Activated CD8-positive, alpha-beta memory T cell treated with anti-CD3 and anti-CD28 coated beads for 1 hour (primary cell): ENCODE measurements at places on chromosomes 1 and 21.

GRCh38 chr1:9905010-9905409, 5.1 kb downstream of the CTNNBIP1 start:
- no peak for DNase-seq

- DNase-seq: no peak
Observed at GRCh38 chr1:109630898-109631512, 11.4 kb downstream of the AMPD2 start.

DNA sequence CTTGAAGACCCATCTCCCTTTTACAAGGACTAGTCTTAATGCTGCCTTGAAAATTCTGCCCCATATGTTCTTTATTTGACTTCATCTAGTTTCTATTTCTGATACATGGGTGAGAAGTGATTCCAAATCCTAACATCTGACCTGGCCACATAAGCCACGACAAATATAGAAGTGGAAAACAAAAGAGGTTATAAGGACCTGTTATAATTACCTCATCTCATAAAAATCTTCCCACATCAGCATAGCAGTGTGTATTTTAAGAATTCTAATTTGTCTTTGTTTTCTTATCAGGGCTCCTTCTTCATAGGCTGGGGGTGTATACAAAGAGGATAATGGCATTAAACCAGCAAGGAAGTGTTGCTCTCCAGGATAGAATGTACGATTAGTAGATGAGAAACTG, 1007.4 kb downstream of the TTLL7 start:
- no peak for DNase-seq

DNA sequence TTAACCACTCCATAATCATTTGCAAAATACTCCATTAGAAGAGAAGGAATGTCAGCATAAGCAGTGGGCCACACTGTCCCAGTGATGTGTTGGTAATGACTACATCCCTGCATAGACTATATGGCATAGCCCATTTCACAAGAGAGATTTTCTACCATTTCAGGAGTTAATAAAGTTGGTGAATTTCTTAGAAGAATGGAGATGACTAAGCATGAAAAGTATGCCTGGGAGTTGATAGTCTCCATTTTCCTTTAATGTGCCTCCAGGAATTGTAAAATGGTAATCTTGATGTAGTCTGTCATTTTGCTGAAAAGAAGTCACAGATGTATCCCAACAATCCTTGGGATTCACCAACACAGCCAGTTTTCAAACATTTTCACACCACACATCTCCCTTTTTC, 608.8 kb upstream of the CHRM3 start:
- no peak for DNase-seq

GRCh38 chr1:33657833-33658232, 185.4 kb downstream of the ZSCAN20 start:
- DNase-seq: no peak

GRCh38 chr21:42578034-42578433, 64.4 kb downstream of the SLC37A1 start:
- DNase-seq: no peak

GRCh38 chr1:195604287-195604686, 1004.0 kb downstream of the KCNT2 start:
- no peak for DNase-seq

DNA sequence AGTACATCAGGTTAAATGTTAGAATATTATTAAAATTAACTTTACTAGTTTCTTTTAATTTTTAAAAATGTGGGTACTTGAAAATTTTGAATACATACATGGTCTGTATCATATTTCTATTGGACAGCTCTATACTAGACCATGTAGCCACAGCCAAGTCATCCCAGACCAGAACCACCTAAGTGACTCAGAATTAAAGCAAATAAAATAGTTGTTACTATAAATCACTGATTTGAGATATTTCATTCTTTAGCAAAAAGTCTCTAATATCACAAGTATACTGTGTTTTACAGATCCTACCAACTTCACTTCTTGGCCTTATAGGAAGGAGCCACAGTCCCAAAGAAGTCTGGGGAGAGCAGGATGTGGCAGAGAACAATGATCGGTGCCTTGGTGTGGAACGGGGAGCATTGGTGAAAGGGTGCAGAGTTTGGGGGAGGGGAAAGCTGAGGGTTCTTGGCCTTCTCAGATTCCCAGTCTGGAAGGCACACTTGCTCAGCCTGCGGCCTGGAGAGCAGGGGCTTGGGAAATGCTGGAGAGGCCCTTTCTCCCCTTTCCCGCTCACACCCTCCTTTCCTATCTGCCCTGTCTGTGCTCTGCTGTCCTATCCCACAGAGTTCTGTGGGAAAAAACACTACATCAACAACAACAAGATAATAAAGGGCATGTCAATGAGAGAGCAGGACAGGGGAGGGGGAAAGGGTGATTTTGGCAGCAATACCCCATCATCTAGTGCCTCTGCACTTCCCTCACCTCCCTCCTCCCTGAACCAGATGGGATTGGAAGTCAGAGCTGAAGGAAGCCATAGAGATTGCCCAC, 122.1 kb downstream of the NGF start:
- no peak for DNase-seq

DNA sequence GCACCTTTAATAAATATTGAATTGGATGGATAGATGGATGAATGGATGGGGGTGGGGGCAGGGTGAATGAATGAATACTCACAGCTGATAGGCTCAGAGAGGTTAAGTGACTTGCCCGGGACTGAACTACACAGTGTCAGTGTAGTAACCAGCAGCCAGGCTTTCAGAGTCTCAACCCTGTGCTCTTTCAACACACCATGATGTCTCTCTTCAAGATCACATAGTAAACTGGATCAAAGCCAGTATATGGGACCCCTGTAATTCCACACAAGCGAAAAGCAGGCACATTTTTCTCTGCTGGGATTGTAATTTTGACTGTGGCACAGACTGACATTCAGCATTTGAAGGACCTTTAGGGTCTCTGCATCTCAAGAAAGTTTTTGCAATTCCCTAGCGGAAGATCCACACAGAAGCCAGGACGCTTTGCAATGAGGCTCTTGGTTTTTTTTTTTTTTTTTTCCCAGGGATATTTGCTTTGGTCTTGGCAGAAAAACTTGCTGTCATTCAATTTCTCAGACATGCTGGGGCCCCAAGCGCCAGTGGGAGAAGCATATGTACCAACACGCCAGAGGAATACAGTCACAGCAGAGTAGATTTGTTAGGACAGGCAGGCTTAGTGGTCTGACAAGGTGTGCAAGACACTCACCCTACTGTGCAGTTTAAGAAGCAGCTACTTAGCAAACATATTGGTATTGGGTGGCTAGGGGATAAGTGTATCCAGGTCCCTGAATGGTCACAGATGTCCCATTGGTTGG, 213.1 kb upstream of the CAMK1G start:
- DNase-seq: no peak

DNA sequence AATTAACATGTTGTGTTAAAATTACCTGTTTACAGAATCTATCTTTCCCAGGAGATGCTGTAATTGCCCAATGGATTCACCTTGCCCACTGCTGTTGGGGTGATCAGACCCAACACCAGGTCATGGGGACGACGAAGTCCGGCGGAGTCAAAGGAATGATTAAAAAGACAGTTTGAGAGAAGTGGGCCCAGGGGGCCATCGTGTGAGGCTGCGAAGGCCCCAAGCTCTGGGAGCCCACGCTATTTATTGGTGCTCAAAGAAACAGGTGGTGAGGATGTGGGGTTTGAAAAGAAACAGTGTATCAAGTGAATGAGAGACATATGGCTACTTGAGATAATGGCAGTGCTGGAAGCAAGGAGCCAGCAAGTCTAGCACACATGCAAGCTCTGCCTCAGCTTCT, 16.3 kb upstream of the L1TD1 start:
- no peak for DNase-seq

DNA sequence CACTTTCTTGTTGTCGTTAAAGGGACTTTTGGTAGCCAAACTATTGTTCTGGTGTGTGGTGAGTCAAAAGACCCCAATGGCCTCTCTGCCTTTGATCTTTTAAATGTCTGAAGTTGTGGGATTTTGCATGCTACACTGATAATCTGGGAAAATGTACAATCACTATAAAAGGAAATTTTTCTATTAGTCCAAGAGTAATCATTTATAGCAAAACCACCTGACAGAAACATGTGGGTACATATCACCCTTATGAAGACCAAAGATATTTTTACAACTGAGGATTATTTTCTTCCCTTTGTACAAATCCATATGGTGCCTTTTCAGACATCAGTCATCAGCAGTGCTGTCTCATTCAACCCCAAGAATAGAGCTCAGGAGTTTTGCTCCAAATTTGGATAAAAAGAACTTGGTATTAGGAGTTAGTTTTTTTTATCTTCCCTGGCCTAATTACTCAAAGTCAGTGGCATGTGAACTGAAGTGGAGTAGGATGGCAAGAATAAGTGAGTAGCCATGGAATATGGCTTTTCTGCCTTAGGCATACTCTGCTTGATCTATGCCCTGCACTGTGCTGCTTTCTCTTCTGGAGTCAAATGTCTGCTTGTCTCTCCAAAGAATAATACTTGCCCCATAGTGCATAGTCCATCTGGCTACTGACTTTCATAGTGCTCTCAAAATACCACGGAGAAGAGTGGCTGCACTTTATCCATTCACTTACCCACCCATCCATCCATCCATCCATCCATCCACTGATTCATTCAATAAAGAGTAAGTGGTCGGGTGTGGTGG, 13.5 kb downstream of the GREM2 start:
- DNase-seq: no peak

DNA sequence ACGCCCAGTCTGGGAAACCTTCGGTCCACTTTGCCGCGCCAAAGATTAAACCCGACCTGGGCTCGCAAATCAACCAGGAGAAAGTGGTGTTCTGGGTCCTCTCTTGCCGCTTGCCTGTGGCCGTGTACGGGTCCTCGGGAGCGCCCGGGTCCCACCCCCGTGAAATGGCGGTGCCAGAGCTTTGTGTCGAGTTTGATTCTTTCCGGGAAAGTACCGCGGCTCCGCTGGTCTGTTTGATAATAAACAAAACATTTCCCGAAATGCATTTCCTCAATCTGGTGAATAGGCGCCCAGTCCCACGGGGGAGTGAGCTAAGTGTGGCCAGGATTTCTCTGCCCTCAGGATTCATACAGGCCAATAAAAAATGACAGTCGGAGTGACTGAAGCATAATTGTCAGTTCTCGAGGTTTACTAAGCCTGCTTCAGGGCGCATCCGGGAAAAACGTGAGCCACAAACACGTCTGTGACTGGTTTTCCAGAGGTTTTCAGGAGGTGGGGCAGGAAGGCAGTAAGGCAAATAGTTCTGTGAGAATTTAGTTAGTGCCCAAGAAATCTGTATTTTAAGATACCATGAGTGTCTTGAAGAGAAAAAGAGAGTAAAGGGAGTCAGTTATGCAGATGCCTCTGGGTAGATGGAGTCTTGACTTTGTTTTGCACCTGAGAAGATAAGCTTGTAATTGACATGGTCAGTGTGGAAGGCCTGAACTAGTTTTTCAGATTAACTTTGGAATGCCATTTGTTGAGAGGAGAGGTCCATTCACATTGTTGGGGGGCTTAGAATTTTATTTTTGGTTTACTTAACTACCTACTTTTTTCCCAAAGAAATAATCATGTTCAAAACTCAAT, 675 bp downstream of the IFNAR1 start:
- DNase-seq: peak; percentile 52

GRCh38 chr1:201217146-201217545, 26.5 kb downstream of the IGFN1 start:
- DNase-seq: no peak

DNA sequence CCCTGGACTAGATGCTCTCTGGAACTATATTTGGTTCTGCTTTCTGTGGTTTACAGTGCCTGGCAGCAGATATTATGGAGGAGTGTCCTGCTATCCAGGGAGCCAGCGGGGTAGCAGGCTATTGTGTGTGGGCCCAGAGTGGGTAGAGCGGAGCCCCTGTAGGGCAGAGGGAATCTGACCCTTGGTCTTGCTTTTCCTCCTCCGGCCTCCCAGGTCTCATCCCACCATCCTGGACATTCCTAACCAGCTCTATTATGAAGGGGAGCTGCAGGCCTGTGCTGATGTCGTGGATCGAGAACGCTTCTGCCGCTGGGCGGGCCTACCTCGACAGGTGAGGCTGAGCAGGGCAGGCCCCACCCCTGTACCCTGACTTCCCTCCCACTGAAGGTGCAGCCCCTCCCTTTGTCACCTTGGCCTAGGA, 9.1 kb downstream of the RHOC start:
- no peak for DNase-seq

DNA sequence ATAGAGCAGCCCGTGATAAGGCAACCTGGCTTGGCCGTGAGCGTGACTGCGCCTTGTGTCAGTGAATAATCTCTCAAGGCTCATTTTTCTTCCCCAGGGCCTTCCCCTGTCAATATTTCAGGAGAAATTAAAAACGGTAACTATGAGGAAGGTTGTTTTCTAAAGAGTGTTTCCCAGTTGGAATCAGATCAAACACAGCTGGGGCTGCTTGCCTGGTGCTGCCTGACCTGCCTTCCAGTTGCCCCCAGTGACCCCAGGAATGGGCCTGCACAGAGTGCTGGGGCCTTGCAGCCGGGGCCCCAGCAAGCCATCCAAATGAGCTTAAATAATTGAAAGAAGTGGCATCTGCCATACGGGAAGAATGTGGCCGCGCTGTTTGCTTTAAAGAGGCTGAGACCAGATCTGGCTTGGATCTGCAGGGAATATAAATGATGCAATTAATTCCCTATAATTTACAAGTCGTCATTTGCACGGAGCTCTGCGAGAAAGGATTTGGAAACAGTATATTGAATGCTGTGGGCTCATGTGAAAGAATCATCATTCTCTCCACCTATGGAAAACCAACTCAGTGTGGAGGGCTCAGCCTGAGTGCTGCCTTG, 203.9 kb downstream of the C1orf94 start:
- no peak for DNase-seq

- DNase-seq: no peak
Observed at GRCh38 chr1:17554954-17555353, 15.5 kb downstream of the ARHGEF10L start.

DNA sequence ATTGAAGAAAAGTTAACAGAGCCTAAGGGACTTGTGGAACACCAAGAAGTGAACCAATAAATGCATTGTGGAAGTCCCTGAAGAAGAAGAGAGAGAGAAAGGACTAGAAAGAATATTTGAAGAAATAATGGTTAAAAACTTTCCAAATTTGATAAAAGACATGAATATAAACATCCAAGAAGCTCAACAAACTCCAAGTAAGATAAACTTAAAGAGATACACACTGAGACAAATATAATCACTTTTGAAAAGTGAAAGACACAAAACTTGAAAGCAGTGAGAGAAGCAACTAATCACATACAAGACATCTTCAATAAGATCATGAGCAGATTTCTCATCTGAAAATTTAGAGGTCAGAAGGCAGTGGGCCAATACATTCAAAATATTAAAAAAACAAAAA, 91.2 kb downstream of the MPZL1 start:
- no peak for DNase-seq

DNA sequence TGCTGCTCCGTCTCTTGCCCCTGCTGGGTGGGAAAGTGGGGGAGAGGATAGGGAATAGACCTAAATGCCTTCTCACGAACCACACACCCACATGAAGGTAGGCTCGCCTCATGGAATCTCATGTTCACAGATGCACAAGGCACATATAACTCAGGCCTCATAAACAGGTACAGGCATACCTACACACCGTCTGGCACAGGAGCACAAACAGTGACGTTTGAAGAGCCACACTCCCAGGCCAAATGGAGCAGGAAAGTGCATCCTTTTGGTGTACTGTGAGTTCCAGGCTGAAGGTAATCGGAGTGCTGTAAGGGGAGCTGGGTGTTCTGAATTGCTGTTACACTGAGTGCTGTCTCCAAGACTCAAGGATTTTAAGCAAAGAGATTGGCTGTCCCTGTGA, 13.1 kb downstream of the UTP11 start:
- no peak for DNase-seq
